Left renal cortex interstitium (tissue), 4 donors: ENCODE measurements at places on chromosomes 13 and 19. TPM values are rescaled to one million over a fixed set of nuclear protein-coding genes. Genes with fewer than 3 reads are reported as not detected.

The ALG5 gene
- 47.0 TPM for polyA plus RNA-seq

- no peak for DNase-seq
Observed at GRCh38 chr13:66995203-66995611, 234.9 kb downstream of the PCDH9 start.

GRCh38 chr13:106569233-106570095 lies 1.5 kb upstream of the ARGLU1 start:
- DNase-seq, result no peak

The SIGLEC10 gene
- polyA plus RNA-seq, result 0.76 TPM

The THSD8 gene
- polyA plus RNA-seq, result 10.8 TPM

GRCh38 chr13:87666831-87667230 lies 4.3 kb upstream of the SLITRK5 start:
- no peak for DNase-seq

DNA sequence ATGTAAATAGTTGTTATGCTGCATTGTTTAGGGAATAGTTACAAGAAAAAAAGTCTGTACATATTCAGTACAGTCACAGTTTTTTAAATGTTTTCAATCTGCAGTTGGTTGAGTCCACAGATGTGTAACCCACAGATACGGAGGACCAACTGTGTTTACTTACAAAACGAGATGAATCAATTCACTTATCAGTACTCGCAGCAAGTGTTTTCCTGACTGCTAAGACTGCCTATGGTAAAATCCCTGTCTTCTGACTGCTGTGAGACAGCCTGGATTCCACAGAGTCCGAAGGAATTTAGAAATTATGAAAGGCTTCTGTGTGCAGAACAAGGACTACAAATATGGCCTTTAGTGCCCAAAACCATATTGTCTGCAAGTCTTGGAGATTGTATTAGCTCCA lies 45.7 kb upstream of the C1QTNF9 start:
- DNase-seq, result no peak

- no peak for DNase-seq
Observed at GRCh38 chr13:28047757-28048388, 52.5 kb downstream of the FLT3 start.

DNA sequence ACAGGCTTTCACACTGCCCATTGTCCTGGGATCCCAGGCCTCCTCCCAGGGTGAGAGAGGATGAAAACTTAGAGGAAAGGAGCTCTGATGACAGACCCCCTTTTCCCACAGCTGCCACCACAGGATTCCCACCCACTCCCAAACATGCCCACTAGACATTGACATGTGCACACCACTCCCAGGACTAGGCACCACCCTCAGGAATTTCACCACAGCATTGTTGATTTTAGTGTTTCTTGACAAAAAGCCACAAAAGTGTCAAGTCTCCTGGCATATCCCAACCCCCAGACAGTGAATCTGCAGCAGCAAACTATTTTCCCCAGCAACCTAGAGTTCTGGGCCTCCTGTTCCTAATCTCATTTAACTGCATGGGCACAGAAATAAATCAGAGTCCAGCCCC lies 10.1 kb downstream of the ZNF714 start:
- DNase-seq, result no peak

DNA sequence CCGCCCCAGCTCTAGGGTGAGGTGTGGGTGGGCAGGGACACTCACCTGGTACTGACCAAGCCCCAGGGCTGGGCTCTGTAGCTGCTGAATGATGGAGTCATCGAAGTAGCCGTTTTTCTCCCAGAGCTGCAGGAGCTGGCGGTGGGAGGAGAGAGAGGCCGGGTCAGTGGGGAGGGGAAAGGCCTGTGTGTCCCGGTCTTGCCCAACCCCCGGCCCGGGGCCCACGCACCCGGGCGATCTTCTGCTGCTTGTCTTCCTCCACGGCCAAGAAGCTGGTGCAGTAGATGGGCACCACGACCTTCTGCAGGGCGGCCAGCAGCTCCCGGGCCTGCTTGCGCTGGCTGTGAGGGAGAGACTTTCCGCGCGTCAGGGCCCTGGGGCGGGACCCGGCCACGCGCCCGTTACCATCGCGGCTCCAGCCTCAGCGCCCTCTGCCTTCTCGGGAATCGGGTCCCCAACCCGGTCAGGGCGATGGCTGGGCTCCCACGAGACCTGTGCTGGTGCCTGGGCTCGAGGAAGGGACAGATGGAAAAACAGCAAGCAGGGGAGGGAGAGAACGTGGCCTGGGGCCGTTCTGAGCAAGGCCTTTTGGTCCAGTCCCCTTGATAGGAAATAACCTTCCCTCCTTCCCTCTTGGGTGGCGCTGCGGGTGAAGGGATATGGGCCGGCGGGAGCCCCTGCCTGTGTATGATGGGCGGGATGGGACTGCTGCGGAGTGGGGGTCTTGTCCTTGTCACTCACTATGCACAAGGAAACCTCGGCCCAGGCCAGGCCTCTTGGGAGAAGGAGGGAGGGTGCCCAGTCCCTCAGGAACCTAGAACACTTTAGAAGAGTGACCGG lies 11.5 kb downstream of the CHERP start:
- DNase-seq, result no peak

- no peak for DNase-seq
Observed at GRCh38 chr13:31282741-31283455, 83.1 kb downstream of the B3GLCT start.

The GIPC3 gene
- polyA plus RNA-seq, result 2.3 TPM

DNA sequence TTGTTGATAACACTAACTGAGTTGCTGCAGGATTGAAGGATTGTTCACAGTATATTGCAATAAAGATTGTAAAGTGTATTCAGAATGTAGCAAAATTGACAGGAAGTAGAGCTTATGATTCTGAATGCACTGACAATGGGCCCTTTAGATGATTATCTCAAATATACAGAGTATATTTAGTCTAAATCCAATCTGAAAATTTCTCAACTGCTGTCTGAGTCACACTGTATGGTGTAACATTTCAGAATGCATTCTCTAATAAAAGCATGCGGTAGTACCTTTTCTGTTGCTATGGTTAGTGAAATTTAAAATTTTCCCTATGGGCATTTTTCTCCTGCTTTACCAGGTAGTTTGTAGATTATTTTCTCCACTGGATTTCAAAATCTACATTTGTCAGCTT lies 365.2 kb downstream of the PCDH17 start:
- no peak for DNase-seq

GRCh38 chr19:12974301-12975220 lies 5.2 kb downstream of the DAND5 start:
- DNase-seq, result no peak

- DNase-seq, result no peak
Observed at GRCh38 chr13:59837101-59837500, 326.6 kb downstream of the DIAPH3 start.

The HIPK4 gene
- polyA plus RNA-seq, result 0.14 TPM

- DNase-seq, result peak; percentile 41
Observed at GRCh38 chr13:67736646-67737420, 506.7 kb upstream of the PCDH9 start.

The GPR32 gene
- not detected for polyA plus RNA-seq

GRCh38 chr13:102240110-102240509 lies 161.7 kb downstream of the FGF14 start:
- no peak for DNase-seq
